ENCODE measurements at places on chromosomes 11 and 22. TPM values are rescaled to one million over a fixed set of nuclear protein-coding genes. Genes with fewer than 3 reads are reported as not detected.

Gene OR51B5
- not detected for total RNA-seq

Gene APLNR
- total RNA-seq = 2.5 TPM

Gene GP1BB
- 0.45 TPM for total RNA-seq

Gene PRDM10
- 11.0 TPM for total RNA-seq

Gene PARVG
- total RNA-seq = 4.1 TPM

DNA sequence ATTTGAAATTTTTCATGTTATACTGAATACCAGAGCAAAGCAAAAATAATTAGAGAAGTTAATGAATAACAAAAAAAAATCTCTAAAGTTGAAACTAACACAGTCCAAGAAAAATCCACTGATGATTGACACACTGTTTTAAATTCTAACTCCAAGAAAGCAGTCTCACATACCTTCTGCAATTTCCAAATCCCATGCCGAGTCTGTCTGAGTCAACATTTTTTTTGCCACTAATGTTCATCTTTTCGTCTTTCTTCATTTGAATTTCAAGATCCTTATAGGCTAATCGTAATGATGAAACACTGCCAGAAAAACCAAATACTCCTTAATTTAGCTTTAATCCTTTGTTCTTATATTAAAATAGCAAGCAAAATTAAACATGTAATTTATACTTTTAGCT lies 39.5 kb downstream of the ARFGAP3 start:
- no peak for DNase-seq
- no peak overlapping the region for H3K4me3 ChIP-seq
- H3K4me1 ChIP-seq = no peaks in the 10 kb centered on the region
- H3K36me3 ChIP-seq = no peaks in the 10 kb centered on the region
- H3K27ac ChIP-seq = no peak overlapping the region
- no peaks in the 10 kb centered on the region for H3K27me3 ChIP-seq

GRCh38 chr11:995752-996420 lies 40.6 kb downstream of the MUC6 start:
- H3K27me3 ChIP-seq = no peaks in the 10 kb centered on the region
- DNase-seq = no peak
- no peaks in the 10 kb centered on the region for H3K4me1 ChIP-seq

GRCh38 chr11:304915-305843 lies 2.4 kb upstream of the IFITM2 start:
- no peak overlapping the region for H3K27ac ChIP-seq
- H3K27me3 ChIP-seq = no peaks in the 10 kb centered on the region
- no peaks in the 10 kb centered on the region for H3K4me1 ChIP-seq
- DNase-seq = peak; percentile 67
- no peaks in the 10 kb centered on the region for H3K36me3 ChIP-seq
- no peak overlapping the region for H3K4me3 ChIP-seq

GRCh38 chr11:94129512-94130297 lies 1.1 kb downstream of the PANX1 start:
- peak overlapping the region; percentile 89 for H3K27ac ChIP-seq
- H3K36me3 ChIP-seq = no peaks in the 10 kb centered on the region
- DNase-seq = peak; percentile 91
- H3K27me3 ChIP-seq = no peaks in the 10 kb centered on the region
- no peaks in the 10 kb centered on the region for H3K4me1 ChIP-seq

DNA sequence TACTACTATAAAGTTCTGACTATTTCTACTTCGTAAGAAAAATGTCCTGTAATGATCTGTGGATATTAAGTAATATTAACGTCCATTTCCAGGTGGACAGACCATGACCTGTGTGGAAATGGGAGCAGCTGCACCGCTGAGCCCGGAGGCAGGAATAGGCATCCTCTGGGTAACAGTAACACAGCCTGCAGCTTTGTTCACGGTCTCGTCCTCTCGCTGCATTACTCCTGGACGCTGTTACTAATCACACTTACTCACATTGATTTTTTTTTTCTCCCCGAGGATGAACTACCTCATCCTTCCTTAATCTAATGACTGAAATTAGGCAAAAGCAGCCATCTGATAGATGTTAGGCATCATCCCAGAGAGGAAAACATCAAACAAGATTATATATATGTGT lies 345.7 kb upstream of the NARS2 start:
- no peak for DNase-seq
- no peaks in the 10 kb centered on the region for H3K27me3 ChIP-seq
- no peak overlapping the region for H3K27ac ChIP-seq

GRCh38 chr11:86245369-86246292 lies 1.1 kb downstream of the EED start:
- peak; percentile 44 for DNase-seq
- H3K27me3 ChIP-seq = no peaks in the 10 kb centered on the region
- peaks cover 13% of the 10 kb centered on the region for H3K4me1 ChIP-seq
- no peaks in the 10 kb centered on the region for H3K36me3 ChIP-seq

- DNase-seq = no peak
- no peaks in the 10 kb centered on the region for H3K4me1 ChIP-seq
- H3K4me3 ChIP-seq = no peak overlapping the region
- no peaks in the 10 kb centered on the region for H3K36me3 ChIP-seq
- no peak overlapping the region for H3K27ac ChIP-seq
These were observed 70.2 kb downstream of the DDX10 start for GRCh38 chr11:108734956-108735559.

DNA sequence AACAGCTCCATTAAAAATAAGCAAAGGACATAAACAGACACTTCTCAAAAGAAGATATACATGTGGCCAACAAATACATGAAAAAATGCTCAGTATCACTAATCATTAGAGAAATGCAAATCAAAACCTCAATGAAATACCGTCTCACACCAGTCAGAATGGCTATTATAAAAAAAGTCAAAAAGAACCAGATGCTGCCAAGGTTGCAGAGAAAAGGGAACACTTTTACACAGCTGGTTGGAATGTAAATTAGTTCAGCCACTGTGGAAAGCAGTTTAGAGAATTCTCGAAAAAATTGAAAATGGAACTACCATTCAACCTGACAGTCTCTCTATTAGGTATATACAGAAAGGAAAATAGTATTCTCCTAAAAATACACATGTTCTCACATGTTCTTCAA lies 102.4 kb upstream of the FIBIN start:
- H3K4me3 ChIP-seq = no peak overlapping the region
- no peak overlapping the region for H3K27ac ChIP-seq
- H3K36me3 ChIP-seq = no peaks in the 10 kb centered on the region
- DNase-seq = no peak
- H3K27me3 ChIP-seq = no peaks in the 10 kb centered on the region
- H3K4me1 ChIP-seq = no peaks in the 10 kb centered on the region

DNA sequence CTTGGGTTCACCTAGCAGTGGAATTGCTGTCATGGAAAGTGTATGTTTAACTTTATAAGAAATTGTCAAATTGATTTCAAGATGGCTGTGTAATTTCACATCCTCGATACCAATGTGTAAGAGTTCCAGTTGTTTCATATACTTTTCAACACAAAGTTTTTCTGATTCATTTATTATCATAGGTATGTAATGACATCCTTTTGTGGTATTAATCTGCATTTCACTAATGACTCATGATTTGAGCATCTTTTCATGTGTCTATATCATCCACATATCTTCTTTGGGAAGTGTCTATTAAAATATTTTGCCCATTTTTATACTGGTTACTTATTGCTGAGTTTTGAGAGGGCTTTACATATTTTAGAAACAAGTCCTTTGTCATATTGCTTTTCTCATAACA lies 17.0 kb upstream of the GLYATL1B start:
- no peak for DNase-seq
- H3K27me3 ChIP-seq = no peaks in the 10 kb centered on the region
- H3K4me3 ChIP-seq = no peak overlapping the region
- no peaks in the 10 kb centered on the region for H3K36me3 ChIP-seq
- H3K27ac ChIP-seq = no peak overlapping the region

DNA sequence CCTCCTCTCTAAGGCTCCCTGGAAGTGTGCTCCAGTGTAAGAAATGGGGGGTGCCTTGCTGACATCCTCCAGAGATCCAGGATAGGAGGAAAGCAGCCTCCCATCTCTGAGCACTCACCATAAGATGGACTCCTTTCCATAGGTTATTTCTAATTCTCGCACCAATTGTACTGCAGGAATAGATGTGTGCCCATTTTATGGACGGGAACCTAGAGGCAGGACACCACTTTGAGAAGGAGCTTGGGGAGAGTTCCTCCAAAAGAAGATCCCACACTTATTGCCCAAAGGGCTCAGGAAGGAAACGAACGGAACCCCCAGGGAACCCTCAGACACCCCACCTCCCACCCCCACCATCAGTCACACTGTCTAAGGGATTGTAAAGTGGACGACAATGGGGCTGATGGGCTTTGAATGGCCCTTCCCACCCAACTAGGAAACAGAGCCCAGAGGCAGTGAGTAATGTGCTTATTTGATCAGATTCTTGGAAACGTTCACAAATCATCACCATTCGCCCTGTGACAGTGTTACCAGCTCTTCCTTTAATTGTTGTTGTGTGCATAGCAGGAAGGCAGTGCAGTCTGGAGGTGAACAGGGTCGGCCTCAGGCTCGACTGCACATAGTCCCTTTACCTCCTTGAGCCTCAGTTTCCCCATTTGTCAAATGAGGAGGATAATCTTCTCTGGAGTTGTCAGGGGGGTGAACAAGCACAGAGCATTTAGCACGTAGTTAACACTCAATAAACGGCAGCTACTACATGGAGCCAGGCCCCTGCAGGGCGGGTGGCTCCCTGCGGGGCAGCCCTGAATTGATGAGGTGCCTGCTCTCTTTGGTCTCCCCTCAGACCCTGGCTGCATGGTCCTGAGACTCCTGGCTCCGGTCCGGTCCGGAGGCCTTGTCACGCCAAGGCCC lies 8.4 kb upstream of the MN1 start:
- no peak overlapping the region for H3K4me3 ChIP-seq

DNA sequence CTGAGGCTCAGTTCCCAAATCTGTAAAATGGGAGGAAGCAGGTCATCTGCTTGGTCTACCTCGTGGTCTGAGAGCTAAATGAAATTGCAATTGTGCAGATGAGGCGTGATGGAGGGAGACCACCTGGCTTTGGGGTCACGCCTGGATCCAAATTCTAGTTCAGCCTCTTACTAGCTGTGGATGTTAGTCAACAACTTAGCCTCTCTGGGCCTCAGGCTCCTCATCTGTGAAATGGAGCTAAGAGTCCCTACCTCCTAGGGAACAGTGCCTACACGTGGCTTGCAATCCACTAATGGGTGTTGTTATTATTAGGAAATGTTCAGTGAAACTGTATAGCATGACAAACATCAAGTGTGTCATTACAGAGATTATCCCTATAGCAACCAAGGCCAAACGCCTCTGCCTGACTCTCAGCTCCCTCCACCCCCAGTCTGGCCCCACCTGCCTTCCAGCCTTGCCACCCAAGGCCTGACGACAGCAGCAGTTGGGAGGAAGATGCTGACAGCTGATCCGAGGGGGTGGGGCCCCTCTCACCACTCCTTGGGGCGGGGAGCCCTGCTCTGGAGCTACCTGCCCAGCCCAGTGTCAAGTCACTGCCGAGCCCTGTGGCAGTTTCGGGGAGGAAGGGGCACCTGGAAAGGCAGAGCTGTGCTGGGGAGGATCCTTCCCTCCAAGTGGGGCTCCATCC lies 1.7 kb upstream of the RHOD start:
- no peaks in the 10 kb centered on the region for H3K36me3 ChIP-seq
- no peaks in the 10 kb centered on the region for H3K27me3 ChIP-seq
- peak overlapping the region; percentile 18 for H3K27ac ChIP-seq
- peaks cover 6% of the 10 kb centered on the region for H3K4me1 ChIP-seq
- H3K4me3 ChIP-seq = no peak overlapping the region

DNA sequence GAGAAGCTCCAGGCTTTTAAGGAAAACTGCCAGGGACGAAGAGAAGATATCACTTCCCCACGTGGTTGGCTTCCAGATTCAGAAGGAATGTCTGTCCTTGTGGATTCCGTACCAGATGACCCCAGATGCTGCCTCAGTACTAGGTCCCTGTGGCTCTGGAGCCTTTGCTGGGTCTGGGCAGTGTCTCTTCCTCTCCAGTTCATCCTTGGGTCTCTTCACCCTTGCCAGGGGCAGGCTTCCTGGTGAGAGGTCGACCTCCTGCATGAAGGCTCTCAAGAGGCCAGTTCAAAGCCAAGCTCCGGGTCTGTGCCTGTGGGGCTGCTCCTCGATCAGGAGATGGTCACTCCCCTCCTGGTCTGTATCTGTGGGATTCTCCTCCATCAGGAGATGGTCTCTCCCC lies 74.7 kb upstream of the B3GAT1 start:
- H3K4me1 ChIP-seq = no peaks in the 10 kb centered on the region
- no peak overlapping the region for H3K4me3 ChIP-seq
- H3K36me3 ChIP-seq = no peaks in the 10 kb centered on the region
- no peaks in the 10 kb centered on the region for H3K27me3 ChIP-seq
- no peak for DNase-seq
- no peak overlapping the region for H3K27ac ChIP-seq

- DNase-seq = no peak
- no peak overlapping the region for H3K27ac ChIP-seq
- H3K36me3 ChIP-seq = no peaks in the 10 kb centered on the region
- no peaks in the 10 kb centered on the region for H3K4me1 ChIP-seq
- no peak overlapping the region for H3K4me3 ChIP-seq
- H3K27me3 ChIP-seq = no peaks in the 10 kb centered on the region
These were observed 24.3 kb downstream of the GLYATL1 start for GRCh38 chr11:58963551-58964104.

DNA sequence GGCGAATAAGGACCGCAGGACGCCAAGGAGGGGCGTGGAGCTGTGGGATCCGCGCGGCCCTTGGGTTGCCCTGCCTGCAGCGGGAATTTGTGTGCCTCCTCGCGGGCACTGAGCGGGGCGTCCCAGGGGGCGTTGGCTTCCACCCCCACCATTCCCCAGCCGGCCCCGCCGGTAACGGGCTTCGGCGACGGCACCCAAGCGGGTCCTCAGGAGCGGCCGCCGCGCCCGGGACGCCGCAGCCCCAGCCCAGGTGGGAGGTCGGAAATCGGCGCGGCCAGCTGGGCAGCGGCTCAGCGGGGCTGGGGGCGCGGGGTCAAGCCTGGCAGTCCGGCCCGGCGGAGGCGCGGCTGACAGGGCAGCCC lies 320 bp downstream of the CLTCL1 start:
- H3K4me1 ChIP-seq = no peaks in the 10 kb centered on the region
- no peaks in the 10 kb centered on the region for H3K27me3 ChIP-seq
- peak overlapping the region; percentile 96 for H3K4me3 ChIP-seq
